ENCODE measurements at places on chromosomes 5 and 9.

DNA sequence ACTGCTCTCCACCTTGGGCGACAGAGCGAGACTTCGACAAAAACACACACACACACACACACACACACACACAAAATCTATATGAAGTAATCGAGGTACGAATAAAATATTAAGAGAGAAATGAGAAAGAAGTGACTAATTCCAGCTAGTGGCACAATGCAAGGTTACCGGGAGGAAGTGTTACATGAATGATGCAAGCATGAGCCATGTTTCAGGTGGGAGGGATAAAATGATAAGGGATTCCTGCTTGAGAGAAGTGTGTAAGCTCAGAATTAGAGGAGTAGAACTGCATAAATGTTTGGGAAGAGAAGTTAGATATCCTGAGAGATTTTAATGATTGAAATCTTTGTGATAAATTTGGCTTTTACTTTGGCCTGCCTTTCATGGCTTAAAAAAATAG, 18.8 kb downstream of the HAPLN1 start:
- no peak for DNase-seq

- DNase-seq, result no peak
Observed at GRCh38 chr9:32965999-32966722, 35.3 kb downstream of the APTX start.

DNA sequence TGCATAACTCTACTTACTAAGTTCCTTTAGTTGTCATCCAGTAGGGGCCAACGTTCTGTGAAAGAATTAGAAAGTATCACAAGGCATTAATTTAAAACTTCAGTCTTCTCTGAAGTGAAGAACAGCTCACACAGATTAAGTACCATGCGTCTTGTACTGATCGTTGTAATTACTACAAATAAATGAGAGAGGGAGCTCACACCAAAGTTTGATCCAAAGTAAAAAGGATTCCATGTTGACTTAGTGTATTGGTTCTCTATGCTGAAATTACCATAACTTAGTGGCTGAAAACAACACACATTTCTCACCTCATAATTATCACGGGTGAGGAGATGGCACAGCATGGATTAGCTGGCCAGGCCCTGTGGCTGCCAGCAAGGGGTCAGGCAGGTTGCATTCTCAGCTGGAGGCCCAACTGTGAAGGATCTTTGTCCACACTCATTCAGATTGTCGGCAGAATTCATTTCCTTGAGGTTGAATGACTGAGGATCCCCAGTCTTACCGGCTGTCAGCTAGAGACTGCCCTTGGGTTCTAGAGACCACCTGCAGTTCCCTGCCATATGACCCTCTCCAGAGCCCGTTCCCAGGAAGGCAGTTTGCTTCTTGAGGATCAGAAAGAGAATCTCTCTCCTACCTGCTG, 169.1 kb downstream of the YTHDC2 start:
- no peak for DNase-seq

GRCh38 chr5:159337016-159337955, 7.0 kb upstream of the IL12B start:
- DNase-seq, result no peak

DNA sequence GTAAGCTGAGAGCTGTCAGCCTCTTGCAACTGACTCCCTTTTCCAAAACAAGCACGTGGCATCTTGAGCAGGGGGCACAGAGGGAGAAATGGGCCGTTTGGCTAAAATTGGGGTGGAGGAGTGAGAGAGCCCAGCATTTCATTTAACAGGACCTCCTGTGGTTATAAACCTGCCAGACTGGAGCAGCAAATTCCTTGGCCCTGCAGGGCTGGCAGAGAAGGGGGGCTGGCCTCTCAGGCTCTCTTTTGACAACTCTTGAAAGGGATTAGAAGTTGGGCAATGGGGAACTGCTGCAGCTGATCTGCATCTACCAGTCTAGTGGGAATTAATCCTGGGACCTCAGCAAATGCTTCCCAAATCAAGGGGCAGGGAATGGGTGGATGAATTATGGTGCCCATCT, 7.2 kb upstream of the POU4F3 start:
- DNase-seq, result no peak

DNA sequence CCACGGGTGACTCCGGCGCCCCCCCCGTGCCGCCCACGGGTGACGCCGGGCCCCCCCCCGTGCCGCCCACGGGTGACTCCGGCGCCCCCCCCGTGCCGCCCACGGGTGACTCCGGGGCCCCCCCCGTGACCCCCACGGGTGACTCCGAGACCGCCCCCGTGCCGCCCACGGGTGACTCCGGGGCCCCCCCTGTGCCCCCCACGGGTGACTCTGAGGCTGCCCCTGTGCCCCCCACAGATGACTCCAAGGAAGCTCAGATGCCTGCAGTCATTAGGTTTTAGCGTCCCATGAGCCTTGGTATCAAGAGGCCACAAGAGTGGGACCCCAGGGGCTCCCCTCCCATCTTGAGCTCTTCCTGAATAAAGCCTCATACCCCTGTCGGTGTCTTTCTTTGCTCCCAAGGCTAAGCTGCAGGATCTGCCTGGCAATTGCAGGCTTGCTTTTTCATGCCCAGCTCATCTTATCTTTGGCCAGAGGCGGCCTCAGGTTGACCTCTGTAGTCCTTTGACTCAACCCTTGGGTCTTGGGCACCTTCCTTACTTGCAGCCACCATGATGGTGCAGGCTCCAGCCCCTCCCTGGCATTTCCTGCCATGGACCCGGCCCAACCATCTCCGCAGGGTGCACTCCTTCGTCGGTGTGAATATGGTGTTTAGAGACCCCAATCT, 9.8 kb downstream of the CEL start:
- no peak for DNase-seq

GRCh38 chr9:7286101-7286500, 513.5 kb downstream of the DMAC1 start:
- DNase-seq, result no peak

- DNase-seq, result no peak
Observed at GRCh38 chr5:149608936-149609545, 27.7 kb downstream of the ARHGEF37 start.

GRCh38 chr9:99919930-99920329, 13.5 kb downstream of the STX17 start:
- DNase-seq, result no peak

GRCh38 chr9:78630966-78631365, 334.0 kb downstream of the PSAT1 start:
- DNase-seq, result no peak

DNA sequence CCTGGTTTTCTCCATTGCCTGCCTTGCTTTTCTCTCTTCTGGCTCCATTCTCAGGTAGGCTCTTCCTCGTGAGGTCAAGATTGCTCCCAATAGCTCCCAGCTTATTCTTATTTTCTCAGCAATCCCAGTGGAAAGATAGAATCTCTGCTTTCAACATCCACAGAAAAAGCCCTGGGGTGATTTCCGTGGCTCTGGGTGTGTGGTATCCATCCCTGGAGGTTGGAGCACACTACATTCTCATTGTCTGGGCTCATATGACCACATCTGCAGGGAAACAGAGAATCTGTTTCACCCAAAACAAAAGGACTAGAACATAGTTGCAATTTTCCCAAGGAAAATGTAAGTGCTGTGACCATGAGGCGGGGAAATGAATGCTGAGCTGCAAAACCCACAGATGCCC, 236.0 kb downstream of the TENT4A start:
- DNase-seq, result no peak

DNA sequence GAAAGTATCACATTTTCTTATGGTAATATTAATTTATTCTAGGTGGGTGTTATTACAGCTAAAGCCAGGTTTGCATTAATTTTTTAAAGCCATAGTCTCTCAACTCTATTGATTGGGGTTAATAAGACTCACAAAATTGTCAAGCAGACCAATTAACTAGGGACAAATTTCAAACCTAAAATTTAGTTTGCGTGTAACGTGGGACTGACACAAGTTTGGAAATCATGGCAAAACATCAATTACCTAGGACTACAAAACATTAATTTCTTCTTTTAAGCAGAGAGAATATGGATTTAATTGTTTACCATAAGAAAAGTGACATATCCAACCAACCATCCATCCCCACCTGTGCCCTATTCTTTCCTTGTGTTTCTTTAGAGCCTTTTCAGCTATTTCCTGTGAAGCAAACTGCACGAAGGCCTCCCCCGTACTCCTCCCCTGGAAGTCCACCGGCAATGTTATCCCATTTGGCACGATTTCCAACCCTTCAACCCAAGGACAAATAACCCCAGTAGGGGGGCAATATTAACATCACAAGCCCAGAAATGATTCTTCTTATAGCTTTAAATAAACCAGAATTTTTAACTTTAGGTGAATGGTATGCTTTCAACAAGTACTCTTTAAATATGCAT, 4.4 kb downstream of the HNRNPH1 start:
- no peak for DNase-seq

GRCh38 chr5:96691503-96692303, 29.5 kb downstream of the CAST start:
- DNase-seq, result no peak

DNA sequence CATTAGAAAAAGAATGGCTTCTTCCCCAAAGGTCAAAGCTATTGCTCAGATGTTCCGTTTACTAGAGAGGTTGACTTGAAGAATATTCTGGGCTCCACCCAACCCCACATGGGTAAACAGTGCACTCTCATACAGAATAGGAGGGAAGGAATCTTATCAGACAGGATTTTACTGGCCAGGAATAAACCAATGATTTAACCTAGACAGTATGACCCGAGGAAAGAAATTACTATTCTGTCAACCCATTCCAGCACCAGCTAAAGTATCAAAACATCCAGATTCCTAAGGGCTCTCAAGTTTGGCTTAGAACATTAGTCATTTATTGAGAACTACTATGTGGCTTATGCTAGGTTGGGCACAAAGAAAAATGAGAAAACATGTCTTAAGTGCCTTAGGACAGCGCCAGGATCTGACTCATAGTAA, 493.6 kb upstream of the KLF4 start:
- no peak for DNase-seq

DNA sequence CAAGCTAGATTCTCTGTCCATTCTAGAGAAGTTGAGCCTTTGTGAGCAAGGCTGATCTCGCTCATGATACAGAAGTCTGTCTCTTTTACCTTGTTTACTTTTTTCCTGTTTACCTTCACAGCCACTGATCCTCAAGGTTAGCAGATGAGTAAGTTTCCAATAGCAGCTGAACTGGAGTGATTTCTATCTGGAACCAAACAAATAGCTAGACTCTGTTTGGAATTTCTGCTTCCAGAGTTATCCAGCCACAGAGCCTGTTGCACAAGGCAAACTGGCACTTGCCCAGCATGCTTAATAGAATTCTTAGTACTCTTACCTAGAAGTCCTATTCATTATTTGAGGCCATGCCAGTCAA, 12.8 kb upstream of the PANK3 start:
- DNase-seq, result no peak

DNA sequence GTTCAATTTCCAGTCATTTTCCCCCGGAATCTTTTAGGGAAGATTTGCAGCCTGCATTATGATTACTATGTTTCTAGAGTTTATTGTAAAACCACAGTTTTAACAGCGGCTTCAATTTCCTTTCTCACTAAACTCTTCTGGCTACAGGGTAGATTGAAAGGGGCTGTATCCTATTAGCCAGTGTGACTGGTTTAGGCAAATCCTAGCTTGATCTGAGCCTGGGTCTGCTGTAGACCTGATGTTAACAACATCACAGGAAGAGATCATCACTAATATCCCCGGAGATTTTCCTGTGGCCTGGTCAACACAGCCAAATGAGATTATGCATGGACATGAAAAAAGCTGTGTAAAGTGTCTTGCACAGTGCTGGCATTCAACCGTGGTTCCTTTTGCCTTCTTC, 33.4 kb downstream of the STOM start:
- DNase-seq, result no peak

DNA sequence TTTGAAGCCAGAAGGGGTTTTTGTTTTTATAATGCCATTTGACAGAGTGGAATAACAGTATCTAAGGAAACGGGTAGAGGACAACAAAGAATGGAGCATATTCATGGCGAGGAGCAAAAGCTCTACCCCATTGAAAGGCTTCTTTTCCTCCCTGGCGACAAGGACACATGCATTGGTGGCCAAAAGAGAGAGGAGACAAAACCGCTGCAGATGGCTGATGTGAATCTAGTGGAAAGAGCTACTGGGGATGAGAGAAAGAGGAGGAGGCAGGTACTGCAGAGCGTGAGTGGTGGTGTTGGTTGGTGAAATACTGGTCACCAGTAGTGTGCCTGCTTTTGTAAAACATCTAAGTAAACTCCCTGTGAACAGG, 491 bp downstream of the APC start:
- no peak for DNase-seq

- no peak for DNase-seq
Observed at GRCh38 chr5:55694152-55694830, 17.8 kb downstream of the SLC38A9 start.

DNA sequence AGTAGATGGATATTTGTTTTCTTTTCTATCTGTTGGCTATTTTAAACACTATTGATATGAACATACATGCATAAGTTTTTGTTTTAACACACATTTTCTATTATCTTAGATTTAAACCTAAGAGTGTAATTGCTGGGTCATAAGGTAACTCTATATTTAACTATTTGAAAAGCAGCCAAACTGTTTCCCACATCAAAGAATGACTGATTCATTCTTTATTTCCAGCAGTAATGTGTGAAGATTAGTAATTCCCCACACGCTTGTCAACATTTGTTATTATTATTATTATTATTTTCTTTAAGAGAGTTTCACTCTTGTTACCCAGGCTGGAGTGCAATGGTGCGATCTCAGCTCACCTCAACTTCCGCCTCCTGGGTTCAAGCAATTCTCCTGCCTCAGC, 1495.8 kb downstream of the EFNA5 start:
- no peak for DNase-seq

DNA sequence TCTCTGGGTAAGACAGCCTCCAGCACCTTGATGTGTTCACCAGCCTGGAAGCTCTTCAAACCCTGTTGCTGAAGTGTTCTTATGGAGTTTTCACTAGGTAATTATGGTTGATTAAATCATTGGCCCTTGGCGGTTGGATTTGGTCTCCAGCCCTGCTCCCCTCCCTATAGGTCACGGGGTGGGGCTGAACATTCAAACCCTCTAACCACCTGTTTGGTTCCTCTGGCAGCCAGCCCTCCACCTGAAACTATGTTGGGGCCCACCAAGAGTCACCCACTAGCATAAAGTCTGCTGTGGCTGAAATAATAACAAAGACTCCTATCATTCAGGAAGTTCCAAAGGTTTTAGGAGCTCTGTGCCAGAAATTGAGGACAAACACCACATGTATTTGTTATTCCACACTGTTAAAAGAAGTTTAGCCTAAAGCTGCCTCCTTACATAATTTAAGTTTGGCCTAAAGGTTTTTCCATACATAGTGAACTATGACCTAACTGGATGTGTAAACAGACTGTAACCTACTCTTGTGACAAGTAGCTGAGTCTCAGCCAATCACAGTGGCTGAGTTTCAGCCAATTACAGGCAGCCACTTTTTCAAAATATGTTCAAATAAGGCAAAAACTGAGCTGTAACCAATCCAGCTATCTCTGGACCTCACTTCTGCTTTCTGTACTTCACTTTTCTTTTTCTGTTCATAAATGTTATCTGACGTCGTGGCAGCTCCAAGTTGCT, 34.8 kb downstream of the TMEM252 start:
- DNase-seq, result no peak

Measured in effector CD8-positive, alpha-beta T cell (primary cell).